CD4-positive, alpha-beta T cell (primary cell): ENCODE measurements at places on chromosomes 1 and 21. TPM values are rescaled to one million over a fixed set of nuclear protein-coding genes. Genes with fewer than 3 reads are reported as not detected.
A peak's percentile ranks its signal among the peaks of the same experiment; 100 is the strongest.

The ARHGEF11 gene
- total RNA-seq = 13.9 TPM

The S100A2 gene
- total RNA-seq = not detected

GRCh38 chr1:117620440-117620839 is 14.6 kb downstream of the TENT5C start:
- no peak for DNase-seq
- H3K4me3 ChIP-seq = no peak overlapping the region
- no peaks in the 10 kb centered on the region for H3K27me3 ChIP-seq
- H3K36me3 ChIP-seq = peaks cover 30% of the 10 kb centered on the region
- peaks cover 31% of the 10 kb centered on the region for H3K4me1 ChIP-seq

DNA sequence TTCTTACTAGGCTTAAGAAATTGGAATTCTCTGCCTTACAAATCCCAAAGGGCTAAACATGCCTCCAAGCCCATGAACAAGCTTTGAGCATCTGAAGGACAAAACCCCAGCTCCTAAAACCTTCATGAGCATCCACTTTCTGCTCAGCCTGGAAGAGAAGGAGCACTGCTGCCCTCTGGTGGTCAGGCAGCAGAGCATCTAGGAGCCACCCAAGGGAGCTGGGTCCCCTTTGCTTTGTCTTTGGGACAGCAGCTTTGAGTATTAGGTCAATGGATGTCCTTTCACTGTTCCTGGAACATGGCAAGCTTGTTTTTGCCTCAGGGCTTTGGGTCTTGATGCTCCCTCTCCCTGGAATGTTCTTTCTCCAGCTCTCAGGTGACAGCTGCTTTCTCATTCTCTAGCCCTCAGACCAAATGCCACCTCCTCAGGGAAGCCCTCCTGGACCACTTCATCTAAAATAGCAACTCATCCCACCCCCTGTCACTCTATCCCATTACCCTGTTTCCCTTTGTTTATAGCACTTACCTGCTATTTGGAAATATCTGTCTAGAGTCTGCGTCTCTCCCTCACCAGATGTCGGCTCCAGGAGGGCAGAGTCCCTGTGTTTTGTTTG is 25.7 kb downstream of the RAB7B start:
- H3K36me3 ChIP-seq = no peaks in the 10 kb centered on the region
- no peak overlapping the region for H3K4me3 ChIP-seq
- peak; percentile 72 for DNase-seq
- no peak overlapping the region for H3K27ac ChIP-seq
- H3K4me1 ChIP-seq = no peaks in the 10 kb centered on the region

DNA sequence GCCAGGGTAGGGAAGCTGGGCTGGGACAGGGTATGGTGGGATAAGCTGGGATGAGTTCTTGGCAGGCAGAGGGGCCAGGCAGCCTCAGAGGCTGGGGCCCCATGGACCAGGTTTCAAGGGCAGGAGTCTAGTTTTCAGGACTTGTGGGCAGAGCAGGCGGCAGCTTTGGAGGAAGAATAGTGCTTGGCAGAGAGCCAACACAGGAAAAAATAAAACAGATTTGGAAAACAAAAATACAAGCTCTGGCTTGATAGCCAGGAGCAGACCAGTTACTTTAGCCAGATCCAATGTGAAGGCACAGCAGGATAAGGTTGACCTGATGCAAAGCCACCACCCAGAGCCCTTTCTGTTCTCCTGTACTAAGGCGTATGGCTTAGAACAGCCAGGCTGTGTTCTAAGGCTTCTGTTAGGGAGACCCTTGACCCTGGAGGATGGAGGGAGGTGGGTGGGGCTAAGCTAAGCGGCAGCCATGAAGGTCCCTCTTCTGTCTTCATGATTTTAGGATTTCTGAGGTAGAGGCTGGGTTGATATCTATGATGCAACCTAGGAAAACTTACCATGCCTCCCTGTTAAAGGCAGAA is 5.5 kb downstream of the TRAF5 start:
- H3K4me1 ChIP-seq = peaks cover 94% of the 10 kb centered on the region
- no peaks in the 10 kb centered on the region for H3K27me3 ChIP-seq
- H3K36me3 ChIP-seq = peaks cover 3% of the 10 kb centered on the region
- peak overlapping the region; percentile 35 for H3K27ac ChIP-seq
- no peak overlapping the region for H3K4me3 ChIP-seq

DNA sequence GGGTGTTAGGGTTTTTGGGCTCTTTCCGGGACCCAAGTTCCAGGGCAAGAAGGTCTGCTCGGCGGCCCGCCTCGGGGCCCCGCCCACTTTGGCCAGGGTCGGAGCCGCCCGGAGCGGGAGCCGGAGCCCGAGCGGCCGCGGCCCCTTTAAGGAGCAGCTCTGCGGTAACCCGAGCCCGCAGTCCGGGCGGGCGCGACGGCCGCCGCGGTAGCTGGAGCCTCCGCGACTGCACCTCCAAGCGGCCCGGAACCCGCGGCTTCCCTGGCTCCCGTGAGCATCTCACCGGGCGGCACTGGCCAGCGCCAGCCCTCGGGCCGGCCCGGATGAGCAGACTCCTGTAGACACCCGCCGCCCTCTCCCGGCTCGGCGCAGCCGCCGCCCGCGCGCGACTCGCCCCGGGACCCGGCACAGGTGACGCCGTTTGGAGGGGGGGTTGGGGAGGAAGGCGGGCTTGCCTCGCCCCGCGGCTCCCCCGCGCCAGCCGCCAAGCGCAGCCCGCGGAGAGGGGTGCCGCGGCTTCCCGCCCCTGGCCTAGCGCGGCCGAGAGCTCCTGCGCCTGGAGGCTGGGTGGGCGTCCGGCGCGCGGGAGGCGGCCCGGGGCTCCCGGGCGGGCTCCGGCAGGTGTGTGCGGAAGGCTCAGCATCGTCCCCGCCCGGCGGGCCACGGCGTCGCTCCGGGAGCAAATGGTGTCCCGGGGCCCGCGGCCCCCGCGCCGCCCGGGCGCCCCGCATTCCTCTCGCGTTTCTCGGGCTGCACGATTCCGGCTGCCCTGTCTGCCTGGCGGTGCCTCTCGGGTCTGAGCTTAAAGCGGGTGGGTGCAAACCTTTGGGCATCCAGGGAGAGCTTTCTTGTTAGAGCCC is at the start of gene TLCD4:
TSS of gene TLCD4 (plus strand) at position 149 of the 860 bp plus-strand sequence. CDS start 26,547 bp downstream, outside the sequence.
- H3K4me3 ChIP-seq = peak within 1 kb of the TSS; percentile 69
- peaks cover 12% of the 10 kb centered on the region for H3K4me1 ChIP-seq
- no peak for DNase-seq
- H3K27ac ChIP-seq = no peak within 1 kb of the TSS
- H3K27me3 ChIP-seq = peaks cover 32% of the 10 kb centered on the region

DNA sequence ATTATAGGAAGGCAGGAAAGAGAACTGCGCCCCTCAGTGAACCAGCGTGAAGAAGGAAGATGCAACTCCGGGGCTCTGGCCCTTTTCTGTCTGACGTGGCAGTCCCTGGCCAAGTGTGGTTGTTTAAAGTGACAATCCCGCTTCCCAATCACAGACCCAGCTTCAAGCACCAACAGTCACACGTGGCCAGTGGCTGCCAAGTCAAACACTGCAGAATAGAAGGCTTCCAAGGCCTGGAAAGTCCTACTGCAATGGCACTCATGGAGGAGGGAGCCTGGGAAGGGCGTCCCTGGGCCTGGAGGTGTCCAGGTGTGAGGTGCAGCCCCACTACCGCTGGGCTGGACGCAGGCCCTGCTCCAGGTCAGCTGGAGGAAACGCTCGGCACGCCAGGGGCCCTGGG is 143.8 kb downstream of the CASZ1 start:
- H3K27me3 ChIP-seq = no peaks in the 10 kb centered on the region
- H3K4me3 ChIP-seq = no peak overlapping the region
- no peak overlapping the region for H3K27ac ChIP-seq
- DNase-seq = no peak
- H3K36me3 ChIP-seq = peaks cover 6% of the 10 kb centered on the region
- H3K4me1 ChIP-seq = no peaks in the 10 kb centered on the region

DNA sequence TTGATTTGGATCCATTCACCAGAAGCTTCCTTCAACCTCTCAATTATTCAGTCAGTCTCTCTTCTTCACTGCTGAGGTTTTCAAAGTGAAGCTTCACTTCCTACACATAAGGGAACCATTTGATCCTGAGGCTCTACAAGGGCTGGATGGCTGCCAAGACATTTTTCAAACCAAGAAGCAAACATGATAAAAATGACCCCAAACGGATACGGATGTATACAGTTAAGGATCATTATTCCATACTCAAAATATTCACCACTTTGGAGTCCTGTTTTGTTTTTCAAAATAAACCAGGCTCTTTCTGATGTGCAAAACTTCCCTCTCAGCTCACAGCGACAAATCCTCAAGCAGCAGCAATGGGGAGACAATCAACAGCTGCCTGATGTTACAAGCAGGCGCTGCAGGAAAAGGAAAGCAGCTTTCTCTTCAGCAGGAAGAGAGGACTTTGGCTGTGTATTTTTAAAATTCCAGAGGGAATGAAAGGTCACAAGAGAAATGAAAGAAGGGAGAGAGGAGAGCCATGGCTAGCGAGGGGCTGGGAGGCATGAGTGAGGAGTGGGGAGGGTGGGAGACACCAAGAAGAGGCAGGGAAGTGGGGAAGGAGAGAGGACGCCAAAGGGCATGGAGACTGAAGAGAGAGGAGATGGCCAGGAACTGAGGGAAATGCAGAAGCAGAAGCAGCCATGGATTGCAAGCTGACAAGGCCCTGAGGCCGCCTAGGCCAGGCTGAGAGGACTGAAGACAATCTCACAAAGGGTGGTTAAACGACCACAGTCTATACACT is 145.4 kb downstream of the SLC45A1 start:
- H3K36me3 ChIP-seq = peaks cover 11% of the 10 kb centered on the region
- no peak overlapping the region for H3K4me3 ChIP-seq
- no peaks in the 10 kb centered on the region for H3K27me3 ChIP-seq
- peaks cover 16% of the 10 kb centered on the region for H3K4me1 ChIP-seq
- H3K27ac ChIP-seq = peak overlapping the region; percentile 3
- DNase-seq = peak; percentile 21

DNA sequence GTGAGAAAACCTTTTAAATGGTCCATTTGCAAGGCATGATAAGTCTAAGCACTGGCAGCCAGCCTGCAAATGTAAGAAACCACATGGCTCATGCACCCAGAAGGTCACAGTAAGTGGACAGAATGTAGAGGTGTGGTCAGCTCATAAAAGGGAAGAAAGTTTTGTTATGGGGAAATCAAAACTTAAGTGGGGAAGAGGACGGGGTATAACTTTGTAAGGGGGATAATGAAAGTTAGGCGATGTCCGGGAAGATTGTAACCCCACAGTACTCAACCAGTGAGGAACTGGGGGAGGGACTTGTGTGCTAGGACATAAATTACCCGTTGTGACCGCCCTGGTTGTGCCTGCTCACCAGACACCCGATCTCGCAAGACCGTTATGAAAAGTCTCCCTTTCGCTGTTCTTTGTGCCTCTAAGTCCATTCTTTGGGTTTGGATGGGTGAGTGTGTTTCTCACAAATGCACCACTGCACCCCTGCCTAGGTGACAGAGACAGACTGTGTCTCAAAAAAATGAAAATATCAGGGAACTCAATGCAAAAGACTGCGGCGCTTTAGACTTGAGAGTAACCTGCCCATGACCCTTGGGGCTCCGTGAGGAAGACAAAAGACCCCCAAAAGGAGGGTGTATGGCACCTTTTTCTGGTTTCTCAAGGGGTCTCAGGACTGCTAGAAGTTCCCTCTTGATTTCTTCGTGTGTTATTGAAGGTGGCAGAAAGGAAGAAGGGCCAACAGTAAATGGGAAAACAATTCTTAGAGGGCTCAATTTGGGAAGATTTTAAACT is 28.6 kb upstream of the ZNF496 start:
- no peak overlapping the region for H3K4me3 ChIP-seq
- no peak for DNase-seq
- H3K27me3 ChIP-seq = peaks cover 11% of the 10 kb centered on the region
- H3K27ac ChIP-seq = no peak overlapping the region
- H3K4me1 ChIP-seq = peaks cover 4% of the 10 kb centered on the region

GRCh38 chr1:150528196-150528595 is 12.6 kb downstream of the FALEC start:
- H3K27me3 ChIP-seq = no peaks in the 10 kb centered on the region
- H3K27ac ChIP-seq = no peak overlapping the region
- DNase-seq = no peak
- H3K4me1 ChIP-seq = no peaks in the 10 kb centered on the region
- H3K36me3 ChIP-seq = no peaks in the 10 kb centered on the region
- no peak overlapping the region for H3K4me3 ChIP-seq

DNA sequence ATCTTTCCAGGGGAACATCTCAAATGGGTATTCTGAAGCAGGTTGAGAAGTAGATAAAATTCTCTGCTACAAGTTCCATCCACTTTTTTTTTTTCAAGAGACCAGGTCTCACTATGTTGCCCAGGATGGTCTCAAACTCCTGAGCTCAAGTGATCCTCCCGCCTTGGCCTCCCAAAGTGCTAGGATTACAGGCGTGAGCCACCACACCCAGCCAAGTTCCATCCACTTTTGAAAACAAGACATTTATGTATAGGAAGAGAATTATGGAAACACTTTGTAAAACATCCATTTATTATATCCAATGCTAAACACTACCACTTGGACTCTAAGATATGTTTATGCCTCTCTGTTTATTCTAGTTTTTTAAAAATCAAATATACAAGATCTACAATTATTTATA is 13.4 kb downstream of the HNRNPU start:
- H3K4me3 ChIP-seq = no peak overlapping the region
- DNase-seq = no peak
- peaks cover 11% of the 10 kb centered on the region for H3K4me1 ChIP-seq
- no peak overlapping the region for H3K27ac ChIP-seq
- no peaks in the 10 kb centered on the region for H3K27me3 ChIP-seq
- H3K36me3 ChIP-seq = peaks cover 80% of the 10 kb centered on the region
